Right renal pelvis (tissue), 4 donors: ENCODE measurements at places on chromosomes 4 and X.

DNA sequence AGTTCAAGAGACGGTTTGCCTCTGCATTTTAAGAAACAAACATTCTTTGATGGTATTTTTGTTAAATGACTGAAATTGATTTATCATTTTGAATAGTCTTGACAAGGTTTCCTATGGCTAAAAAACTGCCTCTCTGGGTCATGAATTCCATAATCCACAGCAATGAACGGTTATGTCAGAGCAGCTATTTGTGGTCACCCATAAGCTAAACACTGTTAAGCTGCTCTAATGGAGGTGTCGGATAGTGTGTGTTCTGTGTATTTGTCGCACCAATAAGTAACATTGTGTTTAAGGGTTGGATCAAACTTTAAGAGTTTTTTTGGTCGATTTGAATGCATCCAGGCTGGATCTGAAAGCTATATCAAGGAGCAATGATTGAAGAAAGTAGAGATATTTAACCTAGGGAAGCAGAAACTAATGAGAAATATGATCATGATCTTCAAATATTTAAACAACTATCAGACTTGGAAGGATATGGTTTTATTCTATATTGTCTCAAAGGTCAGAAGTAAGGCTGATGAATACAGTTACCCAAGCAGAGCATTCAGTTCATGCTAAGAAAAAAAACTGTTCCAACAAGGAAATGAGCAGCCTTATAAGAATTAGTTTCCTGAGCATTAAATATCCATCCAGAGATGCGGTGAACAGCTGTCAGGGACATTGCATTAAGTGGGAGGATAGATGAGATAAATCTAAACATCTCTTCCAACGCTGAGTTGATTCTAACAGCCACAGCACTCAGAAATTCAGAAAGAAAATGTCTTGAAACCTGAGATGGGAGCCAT lies 232.3 kb upstream of the RPS6KA3 start:
- no peak for DNase-seq

- no peak for DNase-seq
Observed at GRCh38 chrX:3743801-3744439, 30.5 kb upstream of the PRKX start.

DNA sequence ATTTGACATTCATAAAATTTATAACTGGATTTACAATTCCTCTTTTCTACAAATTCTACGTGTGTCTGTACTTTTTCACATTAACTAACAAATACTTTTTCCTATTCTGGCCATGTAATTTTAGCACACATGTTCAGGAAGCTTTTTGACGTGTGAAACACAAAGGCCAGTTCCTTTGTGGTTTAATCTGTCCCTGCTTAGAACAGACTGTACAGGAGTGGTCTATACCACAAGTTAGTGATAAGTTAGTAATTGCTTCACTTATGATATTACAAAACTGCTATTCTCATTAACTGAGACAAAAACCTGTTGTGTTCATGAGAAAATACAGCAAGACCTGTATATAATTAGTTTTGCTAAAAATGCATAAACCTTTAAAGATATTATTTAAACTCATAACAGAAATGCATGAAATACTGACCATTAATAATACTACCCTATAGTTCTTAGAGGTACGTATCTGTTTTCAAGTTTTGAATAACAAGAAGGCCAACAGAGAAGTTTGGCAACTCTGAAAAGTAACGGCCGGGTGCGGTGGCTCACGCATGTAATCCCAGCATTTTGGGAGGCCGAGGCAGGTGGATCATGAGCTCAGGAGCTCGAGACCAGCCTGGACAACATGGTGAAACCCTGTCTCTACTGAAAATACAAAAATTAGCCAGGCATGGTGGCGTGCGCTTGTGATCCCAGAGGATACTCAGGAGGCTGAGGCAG lies 13.7 kb upstream of the AREG start:
- no peak for DNase-seq

GRCh38 chr4:25966171-25966570 lies 52.2 kb downstream of the SMIM20 start:
- no peak for DNase-seq

- DNase-seq, result no peak
Observed at GRCh38 chrX:122565952-122566351, 618.1 kb upstream of the GRIA3 start.

GRCh38 chr4:57344296-57344695 lies 234.1 kb upstream of the IGFBP7 start:
- no peak for DNase-seq

DNA sequence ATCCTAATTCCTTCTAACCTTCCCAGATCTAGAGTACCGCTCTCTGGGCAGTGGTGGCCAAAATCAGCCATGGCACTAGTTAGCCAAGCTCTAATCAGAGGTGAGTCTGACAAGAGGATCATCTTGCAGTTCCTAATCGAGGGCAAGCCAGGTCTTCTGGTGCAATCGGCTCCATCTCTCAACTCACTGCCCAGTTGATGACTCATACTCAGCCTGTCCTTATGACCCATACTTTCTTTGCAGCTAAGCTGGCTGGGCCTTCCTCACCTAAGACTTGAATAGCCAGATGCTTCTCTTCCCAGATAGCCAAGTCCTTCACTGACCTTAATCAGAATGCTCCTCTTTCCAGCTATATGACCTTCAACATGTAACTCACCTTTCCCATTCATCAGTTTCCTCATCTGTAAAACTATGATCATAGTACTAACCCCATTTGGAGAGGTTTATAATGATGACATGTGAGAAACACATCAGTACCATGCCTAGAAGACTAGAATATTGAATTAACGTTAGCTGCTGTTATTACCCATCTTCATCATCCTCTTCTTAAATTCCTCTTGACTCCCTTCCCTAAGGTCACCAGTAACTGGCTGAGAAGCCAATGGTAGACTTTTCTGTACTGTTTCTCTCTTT lies 57.1 kb downstream of the RELL1 start:
- DNase-seq, result no peak

- DNase-seq, result no peak
Observed at GRCh38 chr4:158535130-158535614, 13.5 kb downstream of the RXFP1 start.

DNA sequence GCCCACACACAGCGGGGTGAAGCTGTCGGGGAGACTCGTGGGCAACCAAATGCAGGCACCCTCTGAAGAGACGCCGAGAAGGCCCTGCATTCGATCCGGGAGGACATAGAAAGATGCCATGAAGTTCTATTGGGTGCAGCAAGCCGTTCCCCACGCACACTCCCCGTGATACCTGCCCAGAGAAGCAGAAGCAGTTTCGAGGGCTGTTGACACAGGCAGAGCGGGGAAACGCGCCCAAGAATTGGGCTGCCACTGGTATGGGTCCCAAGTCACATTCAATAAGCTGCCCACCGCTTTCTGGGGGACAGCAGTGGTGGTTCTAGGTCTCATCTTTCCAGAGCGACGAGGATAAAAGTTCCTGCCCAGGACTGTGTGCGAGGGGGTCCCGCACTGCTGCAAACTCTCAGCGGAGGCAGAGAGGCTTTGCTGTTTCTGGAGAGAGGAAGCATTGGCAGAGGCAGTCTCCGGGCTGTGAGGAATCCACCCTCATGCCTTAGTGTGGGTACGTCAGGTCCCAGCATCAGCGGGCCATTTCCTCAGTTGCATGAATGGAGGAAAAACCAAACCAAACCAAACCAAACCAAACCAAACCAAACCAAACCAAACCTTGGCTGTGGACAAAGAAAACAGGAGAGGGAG lies 10.1 kb downstream of the PITX2 start:
- no peak for DNase-seq

DNA sequence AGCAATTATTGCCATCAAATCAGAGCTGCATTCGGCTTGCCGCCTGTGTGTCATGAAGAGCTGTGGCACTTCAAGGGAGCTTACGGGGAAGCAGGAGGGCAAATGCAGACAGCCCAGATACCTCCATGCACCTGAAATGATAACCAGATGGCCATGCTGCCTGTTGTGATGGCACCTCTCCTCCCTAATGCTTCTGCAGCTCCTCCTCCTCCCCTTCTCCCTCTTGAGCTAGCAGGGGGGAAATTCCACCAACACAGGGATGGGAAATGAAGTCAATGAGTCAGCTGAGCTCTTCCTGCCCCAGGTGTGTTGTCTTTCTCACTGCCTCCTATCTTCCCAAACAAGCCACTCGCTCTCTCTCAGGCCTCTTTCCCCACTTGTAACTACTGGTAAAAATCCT lies 565.0 kb downstream of the BCOR start:
- DNase-seq, result no peak

DNA sequence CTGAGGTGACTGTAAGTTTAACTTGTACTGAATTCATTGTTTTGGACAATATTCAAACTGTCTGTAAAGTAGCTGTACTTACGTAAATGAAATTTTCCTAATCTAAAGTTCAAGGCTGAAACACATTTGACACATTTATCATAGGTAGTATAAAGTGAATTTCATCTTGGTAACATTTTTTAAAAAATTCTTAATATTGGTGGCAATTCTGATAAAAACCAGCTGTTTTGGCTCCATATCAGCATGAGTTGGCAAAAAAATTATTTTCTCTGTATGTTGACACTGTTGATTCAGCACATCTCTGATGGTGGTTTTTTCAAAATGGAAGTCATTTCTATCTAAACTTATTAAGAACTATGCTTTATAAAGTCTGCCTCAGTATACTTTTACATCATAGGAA lies 30.9 kb downstream of the CXorf58 start:
- DNase-seq, result no peak

DNA sequence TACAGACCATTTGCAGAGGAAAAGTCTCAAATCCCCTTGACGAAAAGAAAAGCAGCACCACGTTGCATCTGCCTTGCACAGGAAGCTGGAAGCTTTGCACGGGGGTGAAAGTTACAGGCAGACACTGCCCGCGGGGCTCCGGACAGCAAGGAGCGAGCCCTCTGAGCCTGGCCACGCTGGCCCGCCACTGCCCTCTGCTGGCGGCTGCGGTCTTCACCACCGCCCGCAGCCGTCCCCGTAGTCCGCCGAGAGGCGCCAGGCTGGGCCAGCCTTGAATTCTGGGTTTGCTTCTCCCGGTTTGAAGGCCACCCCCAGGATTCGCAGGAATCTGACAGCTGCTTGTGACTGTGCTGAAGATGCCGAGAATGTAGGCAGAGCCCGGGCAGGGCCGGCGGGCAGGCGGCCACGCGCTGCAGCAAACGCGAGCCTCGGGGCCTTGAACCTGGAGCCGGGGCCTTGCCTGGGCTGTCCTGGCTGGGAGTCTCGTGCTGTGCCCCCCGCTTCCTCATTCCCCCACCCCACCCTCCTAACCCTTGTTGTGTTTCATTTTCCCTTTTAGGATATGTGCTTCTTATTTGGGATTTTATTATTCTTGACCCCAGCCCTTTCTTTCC lies 49.2 kb downstream of the ENPP6 start:
- DNase-seq, result peak; percentile 33
